ENCODE measurements at places on chromosomes 6 and 20.

GRCh38 chr6:40378071-40378724 is 209.0 kb downstream of the LRFN2 start:
- DNase-seq: peak; percentile 28

DNA sequence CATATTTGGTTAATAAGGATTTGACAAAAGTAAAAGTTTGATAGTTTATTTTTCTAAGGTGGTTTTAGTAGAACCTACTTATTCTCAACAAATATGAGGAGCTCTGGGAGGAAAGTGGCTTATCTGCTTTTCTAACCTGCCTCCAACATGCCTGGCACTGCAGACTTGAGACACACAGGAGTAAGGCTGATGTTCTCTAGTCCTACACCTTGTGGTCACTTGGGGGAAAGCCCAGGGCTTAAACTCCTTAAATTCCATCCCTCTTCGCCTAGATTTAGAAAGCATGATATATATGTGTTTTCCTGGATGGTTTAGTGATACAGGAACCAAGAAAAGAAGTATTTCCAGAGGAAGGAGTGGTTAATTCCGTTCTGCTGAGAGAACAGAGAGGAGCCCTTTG is 39.9 kb upstream of the SAMD5 start:
- DNase-seq: no peak

GRCh38 chr20:25537890-25538289 is 47.4 kb downstream of the NINL start:
- DNase-seq: no peak

DNA sequence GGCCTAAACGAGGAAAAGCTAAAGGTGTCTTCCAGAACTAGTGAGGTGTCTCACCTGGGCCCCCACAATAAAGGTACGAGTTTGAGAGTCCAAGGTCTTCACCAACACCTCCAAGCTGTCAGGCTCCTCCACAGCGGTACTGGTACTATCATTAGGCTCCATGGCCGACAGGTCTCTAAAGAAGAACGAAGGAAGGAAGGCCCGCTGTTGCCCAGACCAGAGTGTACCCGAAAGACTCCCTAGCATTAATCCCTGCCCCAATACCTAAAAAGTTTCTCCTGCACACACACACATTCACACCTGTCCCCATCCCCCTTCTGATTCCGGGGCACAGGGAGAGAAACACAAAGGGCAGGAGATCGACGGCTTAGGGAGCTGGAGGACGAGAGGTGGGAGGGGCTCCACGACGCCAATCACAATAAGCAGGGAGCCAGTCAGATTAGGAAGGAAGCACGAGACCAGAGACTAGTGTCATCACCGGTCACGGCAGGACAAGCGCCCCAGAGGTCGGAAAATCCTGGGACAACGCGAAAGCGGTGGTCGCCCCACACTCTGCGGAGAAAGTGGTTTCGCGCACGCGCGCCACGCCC is 764 bp downstream of the BAG6 start:
- peak; percentile 78 for DNase-seq

- no peak for DNase-seq
Observed at GRCh38 chr6:97697456-97697855, 414.4 kb upstream of the MMS22L start.

GRCh38 chr6:125899726-125900182 is 56.8 kb upstream of the HINT3 start:
- no peak for DNase-seq

DNA sequence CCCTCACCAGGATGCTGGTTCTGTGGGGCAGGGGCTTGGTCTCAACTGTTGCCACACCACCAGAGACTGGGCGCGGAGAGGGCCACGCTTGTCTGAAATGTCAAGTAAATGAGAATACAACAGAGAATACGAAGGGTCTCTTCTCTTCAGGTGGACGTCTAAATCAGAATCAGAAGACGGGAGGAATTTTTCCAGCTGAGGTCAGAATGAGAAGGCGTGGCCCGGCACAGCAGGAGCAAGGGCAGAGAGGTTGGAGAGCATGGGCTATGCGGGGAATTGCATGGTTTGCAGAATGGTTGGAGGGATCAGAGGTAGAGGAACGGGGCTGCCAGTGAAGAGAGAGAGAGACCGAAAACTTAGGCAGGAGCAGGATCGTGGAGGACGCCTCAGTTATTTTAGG is 337.9 kb downstream of the QKI start:
- DNase-seq: no peak

- DNase-seq: no peak
Observed at GRCh38 chr20:43699941-43700565, 26.7 kb downstream of the GTSF1L start.

DNA sequence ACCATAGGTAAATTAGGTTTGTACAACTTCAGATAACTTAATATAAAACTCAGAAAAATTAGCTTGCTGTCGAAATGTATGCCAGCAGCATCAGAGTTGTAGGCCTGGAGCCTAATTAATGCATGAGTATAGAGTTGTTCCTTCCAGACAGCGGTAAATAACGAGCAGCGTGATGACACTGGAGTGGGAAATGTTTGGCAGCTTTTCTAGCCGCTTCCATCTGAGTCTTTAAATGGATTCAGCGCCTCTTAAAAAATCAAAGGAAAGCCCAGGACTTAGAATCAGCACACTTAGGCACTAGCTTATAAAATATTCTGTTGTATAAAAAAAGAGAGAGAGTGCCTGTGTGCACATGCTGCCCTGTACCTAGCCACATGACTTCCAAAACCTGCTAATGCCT is 43.7 kb upstream of the SYNJ2 start:
- no peak for DNase-seq

DNA sequence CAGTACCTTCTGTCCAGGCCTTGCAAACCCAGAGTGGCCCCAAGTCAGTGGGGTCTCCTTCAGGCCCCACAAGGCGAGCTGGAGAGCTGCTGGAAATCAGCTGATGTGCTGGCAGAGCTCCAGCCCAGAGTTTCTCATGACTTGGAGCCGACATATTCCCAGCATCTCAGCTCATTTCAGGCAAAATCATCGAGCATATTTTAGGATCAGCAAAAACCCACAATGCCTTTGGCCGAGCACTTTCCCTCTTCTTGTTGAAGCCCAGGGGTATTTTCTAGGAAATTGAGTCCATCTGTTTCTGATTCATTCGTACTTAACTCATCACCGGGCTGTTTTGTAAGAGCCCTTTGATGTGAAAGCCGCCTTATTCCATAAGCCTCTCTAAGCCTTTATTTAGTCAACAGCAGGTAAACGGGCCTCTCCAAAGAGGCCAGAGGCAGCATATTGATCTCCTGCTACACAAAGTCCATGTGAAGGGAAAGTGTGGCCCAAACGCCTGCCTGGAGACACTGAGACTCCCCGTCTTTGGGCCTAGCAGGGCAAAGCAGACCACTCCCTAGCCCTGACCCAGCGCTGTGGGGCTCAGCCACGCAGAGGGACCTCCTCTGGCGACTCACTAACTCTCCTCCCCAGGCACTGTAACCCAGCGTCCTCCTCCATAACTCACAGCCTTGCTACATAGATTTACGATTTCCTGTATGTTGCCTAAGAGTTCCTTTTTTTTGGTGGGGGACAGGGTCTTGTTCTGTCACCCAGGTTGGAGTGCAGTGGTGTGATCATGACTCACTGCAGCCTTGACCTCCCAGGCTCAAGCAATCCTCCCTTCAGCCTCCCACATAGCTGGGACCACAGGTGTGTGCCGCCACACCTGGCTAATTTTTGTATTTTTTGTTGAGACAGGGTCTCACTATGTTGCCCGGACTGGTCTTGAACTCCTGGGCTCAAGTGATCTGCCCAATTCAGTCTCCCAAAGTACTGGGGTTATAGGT is 12.1 kb upstream of the C20orf203 start:
- peak; percentile 98 for DNase-seq

GRCh38 chr6:123352279-123352678 is 284.5 kb downstream of the TRDN start:
- no peak for DNase-seq

DNA sequence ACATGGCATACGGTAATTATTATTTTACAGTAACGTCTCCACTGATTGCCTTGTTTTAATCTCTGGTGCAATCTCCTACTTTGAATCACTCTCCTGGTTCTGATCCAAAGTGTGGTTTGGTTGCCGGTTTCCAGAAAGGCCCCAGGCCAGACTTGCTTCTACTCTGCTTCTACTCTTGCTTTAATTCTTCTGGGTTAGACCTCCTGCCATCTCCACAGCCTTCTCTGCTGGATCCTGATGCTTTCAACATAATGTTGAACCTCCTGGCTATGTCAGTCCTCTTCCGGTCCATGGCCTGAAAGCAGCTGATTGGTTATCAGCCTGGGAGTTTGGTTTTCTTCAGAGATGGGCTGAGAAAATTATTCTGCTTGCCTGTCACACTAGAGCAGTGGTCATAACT is 266.5 kb upstream of the RIMS1 start:
- DNase-seq: no peak

- no peak for DNase-seq
Observed at GRCh38 chr20:41476446-41476845, 109.8 kb upstream of the EMILIN3 start.

DNA sequence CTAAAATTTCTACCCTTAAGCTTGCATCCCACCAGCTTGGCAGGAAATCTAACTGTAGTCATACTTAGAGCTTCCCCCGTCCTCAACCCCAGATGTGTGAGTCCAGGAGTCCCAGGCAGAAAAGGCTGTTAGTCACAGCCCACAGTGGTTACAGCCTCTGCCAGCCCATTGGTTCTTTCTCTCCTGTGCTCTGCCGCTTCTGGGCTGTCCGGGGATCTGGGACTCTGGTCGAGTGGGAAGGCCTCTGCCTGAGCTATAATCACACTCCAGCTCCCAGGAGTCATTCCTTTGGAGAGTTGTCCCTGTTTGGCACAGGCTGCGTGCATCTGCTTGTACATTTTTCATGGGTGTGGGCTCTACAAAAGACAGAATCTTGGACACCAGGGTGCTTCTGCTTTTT is 45.6 kb upstream of the FYN start:
- DNase-seq: peak; percentile 81

DNA sequence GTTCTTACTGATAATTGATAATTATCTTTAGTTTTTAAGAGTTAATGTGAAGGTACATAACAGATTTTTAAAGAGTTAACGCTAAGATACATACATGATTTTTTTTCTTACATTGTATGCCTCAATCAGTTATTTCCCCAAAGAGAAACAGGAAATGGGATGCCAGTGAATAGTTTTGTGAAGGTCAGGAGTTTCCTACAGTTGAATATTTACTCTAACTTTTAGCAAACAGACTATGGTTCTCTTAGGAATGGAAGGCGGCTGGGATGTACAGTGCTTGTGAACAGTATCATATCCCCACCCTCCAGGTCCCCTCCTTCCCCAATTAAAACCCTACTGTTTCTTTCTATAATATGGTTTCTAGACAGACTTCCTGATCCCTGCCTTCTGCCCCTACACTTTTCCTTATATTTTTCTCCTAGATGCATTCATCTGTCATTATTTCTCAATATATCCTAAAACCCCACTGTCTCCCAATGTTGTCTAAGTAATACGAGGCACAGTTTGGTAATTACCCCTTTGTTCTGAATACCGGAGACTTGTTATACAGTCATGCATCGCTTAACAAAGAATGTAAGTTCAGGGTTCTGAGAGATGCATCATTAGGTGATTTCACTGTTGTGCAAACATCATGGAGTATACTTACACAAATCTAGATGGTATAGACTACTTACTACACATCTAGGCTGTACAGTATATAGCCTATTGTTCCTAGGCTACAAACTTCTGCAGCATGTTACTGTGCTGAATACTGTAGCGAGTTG is 29.2 kb downstream of the SLC35A1 start:
- no peak for DNase-seq

DNA sequence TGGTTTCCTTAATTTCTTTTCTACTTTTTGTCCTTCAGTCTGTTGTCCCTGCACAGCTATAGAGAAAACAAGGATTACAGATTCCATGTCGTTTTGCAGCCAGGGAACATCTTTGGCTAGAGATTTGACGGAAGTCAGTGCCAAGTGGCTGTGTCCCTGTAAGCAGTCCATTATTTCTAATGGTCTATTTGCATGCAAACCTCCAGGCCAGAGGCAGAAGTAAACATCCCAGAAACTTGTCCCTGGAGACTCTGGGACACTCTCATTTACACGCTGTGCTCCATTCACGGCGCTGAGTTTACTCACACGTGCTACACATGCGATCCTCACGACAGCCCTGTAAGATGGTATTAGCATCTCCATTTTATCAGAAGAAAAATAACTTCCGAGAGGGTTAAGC is 355.5 kb downstream of the PRKN start:
- DNase-seq: no peak
